ENCODE measurements at places on chromosomes 16 and 17.
A peak's percentile ranks its signal among the peaks of the same experiment; 100 is the strongest.

DNA sequence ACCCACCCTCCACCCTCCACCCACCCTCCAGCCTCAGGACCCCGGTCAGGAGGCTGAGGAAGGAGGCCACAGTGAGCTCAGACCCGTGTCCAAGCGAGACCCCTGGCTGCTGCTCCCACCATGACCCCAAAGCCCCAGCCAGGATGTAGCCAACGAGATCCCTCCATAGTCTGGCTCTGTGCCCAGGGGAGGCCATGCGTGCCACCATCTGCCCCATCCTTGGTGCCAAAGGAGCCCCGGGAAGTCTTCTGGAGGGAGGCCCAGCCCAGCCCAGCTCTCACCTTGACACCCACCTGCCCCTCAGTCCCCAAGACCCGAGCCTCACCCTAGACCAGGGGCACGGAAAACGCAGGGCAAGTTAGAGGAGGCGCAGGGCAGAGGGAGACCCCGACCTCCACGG, 34.2 kb downstream of the PIEZO1 start:
- DNase-seq, result no peak

DNA sequence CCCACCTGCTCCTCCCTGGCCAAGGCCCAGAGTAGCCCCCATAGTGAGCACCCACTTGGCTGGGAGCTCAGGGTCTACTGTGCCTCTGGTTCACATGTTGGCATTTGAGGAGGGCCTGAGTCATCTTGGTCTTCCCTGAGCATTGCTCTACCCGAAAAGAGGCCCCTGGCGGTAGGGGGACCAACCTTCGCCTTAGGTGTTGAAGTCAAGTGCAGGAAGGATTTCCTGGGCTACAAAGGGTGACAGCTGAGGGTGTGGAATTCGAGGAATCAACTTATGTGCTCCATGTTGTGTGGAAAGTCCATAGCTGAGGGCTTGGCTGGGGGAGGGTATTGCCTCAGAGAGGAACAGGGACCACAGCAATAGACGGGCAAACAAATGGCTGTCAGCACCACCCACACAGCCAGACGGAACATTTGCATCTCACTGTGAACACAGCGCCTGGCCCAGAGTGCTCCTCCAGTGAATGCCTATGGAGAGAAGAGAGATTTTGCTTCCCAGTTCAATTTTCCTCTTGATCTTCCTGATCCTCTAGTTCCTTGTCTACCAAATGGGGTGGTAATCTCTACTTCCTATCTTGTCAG, 35.6 kb upstream of the NGFR start:
- no peak for DNase-seq

GRCh38 chr16:69712914-69713581, 13.3 kb downstream of the NQO1 start:
- no peak for DNase-seq

- no peak for DNase-seq
Observed at GRCh38 chr16:70572050-70572925, 48.7 kb downstream of the SF3B3 start.

GRCh38 chr16:2983706-2984136, 3.5 kb upstream of the PKMYT1 start:
- peak; percentile 57 for DNase-seq

DNA sequence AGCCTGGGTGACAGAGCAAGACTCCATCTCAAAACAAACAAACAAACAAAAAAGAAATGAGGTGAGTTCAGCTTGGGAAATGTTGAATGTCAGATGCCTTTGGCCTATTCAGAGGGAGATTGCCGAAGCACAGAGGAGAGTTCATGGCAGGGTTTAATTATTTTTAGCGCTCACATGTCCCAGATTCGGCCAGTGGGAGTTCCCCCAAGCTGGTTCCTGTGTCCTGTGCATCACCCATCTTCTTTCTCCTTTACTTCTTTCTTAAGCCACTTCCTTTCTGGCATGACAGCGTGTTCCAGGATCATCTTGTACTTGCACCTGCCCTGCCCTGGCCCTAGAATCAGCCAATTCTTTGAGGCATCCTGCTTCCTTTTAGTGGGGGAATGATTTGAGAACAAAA, 9.2 kb downstream of the MPV17L start:
- DNase-seq, result no peak

- DNase-seq, result no peak
Observed at GRCh38 chr17:59600169-59600568, 19.5 kb upstream of the CLTC start.

DNA sequence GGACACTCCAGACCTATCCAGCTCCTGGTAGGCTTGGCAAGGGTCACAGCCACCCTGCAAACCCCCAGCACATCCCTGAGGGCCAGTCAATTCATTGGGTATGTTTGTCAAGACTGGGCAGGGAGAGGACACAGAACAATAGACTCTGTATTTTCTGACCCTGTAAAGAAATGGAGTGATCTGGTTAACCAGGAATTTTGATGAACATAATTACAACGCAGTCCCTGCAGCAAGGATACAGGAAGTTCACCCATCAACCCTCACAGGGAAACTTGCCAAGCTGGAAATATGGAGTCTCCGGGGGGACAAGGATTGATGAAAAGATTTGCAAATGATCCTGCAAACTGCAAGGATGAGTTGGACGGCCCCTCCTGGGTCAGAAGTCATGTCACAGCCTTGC, 126.1 kb upstream of the RCVRN start:
- DNase-seq, result no peak

- DNase-seq, result no peak
Observed at GRCh38 chr17:18027280-18027679, 11.7 kb downstream of the ATPAF2 start.

Data from activated effector memory CD4-positive, alpha-beta T cell treated with Interleukin-2 at 50 U/mL for 16 hours (primary cell).